ENCODE measurements at places on chromosomes 2 and 18.

- DNase-seq: peak; percentile 30
Measured at GRCh38 chr2:121034551-121034950, 250.5 kb downstream of the TFCP2L1 start.

- peak; percentile 37 for DNase-seq
Measured at GRCh38 chr18:3061581-3062312, 48.8 kb upstream of the LPIN2 start.

GRCh38 chr2:78768016-78768415, 257.5 kb upstream of the REG3G start:
- no peak for DNase-seq

DNA sequence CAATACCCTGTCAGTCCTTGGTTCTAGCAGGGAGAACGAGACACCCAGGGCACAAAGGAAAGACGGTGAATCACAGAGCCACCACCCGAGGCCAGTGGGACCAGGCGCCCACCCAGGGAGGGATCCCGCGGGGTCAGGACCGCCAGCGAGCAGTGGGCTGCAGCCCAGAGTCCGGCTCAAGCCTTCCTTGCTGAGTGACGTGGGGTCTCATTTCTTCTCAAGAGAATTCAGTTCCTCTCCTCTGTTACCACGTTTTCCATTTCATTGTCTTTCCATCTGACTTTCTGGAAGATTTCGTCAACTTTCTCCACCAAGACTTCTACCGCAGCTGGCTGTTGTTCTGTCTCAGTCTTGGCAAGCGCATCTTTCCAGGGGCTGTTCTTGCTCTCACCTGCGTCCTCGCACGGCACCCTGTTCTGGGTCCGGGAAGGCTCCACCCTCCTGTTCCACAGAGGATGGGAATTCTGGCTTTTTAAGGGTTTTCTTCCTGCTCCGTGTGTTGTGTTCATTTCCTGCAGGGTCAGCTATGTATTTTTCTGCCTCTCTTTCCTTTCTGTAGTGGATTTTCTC, 248.6 kb downstream of the NDUFA10 start:
- DNase-seq: peak; percentile 37

DNA sequence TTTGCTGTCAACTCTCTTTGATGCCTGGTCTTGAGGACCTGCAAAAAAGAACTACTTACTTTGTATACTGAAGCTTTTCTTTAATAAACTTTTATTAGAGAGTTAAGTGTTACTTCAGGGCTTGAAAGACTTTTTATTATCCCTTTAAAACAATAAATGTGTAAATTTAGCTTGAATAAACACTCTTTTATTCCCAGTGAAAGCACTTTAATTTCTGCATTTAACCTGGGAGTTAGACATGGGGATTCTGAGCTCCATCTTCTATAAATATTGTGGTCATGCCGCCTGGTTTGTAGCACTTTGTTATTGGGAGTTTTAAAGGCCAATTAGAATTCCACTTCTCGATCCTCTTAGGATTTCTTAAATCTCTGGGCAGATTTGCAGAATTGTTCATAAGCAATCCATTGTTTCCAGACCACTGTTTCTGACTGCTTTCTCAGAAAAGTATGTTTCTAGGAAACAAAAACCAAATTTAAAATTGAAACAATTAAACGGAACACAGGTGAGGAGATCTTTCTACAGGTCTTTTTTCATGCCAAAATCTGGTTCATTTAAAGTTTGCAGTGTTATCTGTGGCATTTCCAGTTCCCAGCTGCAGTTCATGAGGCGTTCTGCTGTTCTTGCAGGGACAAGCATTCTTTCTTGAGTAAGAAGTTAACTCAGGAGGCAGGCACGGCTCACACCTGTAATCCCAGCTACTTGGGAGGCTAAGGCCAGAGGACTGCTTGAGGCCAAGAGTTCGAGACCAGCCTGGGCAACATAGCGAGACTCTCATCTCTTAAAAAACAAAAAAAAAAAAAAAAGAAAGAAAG, 18.1 kb upstream of the E2F6 start:
- no peak for DNase-seq

- no peak for DNase-seq
Measured at GRCh38 chr2:130359466-130359865, 3.6 kb downstream of the PTPN18 start.

- DNase-seq: no peak
Measured at GRCh38 chr2:158182676-158183295, 81.1 kb downstream of the UPP2 start.

DNA sequence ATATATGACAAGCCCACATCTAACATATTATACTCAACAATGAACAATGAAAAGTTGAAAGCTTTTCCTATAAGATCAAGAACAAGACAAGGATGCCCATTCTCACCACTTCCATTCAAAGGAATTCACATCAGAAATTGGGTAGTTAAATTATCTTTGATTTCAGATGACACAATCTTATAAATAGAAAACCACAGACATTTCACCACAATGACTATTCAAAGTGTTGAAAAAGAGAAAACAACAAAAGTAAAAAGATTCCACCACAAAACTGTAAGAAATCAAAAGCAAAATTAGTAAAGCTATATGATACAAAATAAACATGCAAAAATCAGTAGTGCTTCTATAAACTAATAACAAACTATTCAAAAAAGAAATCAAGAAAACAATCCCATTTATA, 279.7 kb upstream of the MYT1L start:
- DNase-seq: no peak

- no peak for DNase-seq
Measured at GRCh38 chr18:37261246-37261840, 304.3 kb downstream of the CELF4 start.

- peak; percentile 21 for DNase-seq
Measured at GRCh38 chr2:1892529-1893250, 148.4 kb upstream of the PXDN start.

- DNase-seq: no peak
Measured at GRCh38 chr2:20140321-20141055, 84.4 kb downstream of the SDC1 start.

DNA sequence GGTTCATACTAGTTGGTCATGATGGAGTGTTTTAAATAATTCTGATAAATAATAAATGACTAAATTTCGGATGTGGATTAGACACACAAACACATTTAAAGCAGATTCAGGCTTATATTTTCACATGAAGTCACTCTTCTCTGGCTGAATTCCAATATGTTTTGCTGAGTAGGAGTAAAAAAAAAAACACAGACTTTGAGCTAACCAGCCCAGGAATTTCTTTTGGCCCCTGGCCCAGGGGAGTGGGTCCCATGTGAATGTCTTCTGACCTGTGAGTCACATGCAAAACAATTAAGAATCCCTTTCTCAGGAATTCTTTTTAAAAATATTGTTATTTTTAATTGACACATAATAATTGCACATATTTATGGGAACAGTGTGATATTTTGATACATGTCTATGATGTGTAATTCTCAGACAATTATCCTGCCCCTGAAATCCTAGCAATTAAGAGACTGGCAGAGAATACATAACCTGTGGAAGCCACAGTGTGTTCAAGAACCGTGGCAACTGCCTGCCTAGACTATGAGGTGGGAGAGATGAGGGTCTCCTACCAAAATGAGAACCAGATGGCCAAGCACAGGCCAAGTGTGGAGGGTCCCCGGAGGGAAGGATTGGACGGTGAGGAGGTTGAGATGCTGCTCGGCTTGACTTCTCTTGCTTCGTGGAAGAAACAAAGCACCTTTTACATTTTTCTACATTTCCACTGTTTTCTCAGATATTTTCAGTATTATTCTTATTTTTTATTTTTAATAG, 236.4 kb downstream of the PIEZO2 start:
- no peak for DNase-seq

DNA sequence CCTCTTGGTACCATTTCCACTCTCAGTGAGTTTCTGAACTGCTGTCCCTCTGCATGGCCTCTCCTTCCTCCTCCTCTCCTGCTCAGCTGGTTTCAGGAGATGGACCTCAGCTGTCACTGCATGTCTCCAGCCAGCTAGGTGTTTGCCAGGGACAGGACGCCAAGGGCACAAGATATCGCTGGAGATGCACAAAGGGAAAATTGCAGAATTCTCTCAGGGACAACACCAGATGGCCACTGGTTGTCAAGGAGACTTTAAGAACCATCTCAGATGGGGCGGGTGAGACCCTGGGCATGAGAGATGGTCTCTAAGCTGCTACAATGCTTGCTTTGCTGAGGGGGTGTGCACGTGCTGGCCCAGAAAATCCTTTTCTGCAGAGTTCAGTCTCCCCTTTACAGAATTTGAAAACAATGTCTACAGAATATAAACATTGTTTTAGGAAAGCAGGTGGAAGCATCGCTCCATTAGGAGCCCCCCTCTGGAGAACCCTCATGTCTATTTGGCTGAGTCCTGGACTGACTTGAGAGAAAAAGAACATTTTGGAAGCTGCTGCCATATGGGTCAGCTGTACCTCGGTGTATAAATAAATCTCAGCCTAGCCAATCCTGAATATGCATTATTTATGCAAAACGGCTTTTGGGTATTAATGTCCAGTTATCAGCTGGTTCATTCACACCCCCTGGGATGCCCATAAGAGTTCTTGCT, 57.8 kb upstream of the SPP2 start:
- no peak for DNase-seq

DNA sequence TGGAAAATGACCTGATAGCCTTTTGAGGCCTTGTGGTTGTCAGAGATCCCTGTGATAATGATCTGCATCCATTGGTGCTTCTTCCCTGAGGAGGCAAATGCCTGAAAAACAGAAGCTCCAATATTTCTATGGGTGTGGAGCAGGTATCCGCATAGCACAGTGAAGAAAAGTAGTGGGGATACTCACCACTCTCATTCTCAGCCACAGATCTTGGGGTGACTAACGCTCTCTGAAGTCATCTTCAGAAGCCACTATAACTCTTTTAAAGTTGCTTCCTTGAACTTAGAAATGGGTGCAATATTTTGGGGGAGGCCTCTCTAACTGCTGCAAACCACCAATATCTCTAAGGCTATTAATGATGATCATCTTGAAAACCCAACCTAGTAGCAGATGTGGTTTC, 46.2 kb downstream of the ARHGAP15 start:
- DNase-seq: no peak
